ENCODE measurements at places on chromosomes 7 and 10.

DNA sequence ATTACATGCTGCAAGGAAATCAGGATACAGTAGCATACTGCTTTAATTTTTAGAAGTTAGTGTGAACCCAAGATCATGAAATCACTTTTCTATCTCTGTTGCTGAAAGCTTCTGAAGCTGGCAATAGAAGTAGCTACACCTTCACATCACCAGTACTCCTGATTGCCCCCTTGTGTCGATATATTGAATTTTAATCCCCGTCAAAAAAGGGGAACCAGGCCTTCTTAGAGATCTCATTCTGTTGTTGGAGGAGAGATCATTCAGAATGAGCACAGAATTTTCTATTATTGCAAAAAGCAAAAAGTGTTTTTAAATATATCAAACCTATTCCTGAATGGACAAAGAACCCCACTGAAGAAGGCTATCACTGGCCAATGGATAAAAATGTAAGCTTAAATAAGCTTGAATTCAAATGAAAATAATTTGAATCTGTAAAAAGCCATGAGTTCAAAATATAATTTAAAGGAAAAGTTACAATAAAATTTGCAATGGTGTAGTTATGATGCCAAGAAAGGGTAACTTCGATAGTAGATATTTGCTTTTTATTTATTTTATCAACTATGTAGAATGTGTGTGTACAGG lies 39.7 kb upstream of the TEX47 start:
- DNase-seq = peak; percentile 77

GRCh38 chr10:52740913-52741675 lies 31.5 kb downstream of the MBL2 start:
- DNase-seq = peak; percentile 71

- DNase-seq = peak; percentile 43
Observed at GRCh38 chr7:38070718-38071117, 107.3 kb upstream of the STARD3NL start.

GRCh38 chr10:110150981-110151380 lies 56.4 kb upstream of the MXI1 start:
- DNase-seq = no peak

DNA sequence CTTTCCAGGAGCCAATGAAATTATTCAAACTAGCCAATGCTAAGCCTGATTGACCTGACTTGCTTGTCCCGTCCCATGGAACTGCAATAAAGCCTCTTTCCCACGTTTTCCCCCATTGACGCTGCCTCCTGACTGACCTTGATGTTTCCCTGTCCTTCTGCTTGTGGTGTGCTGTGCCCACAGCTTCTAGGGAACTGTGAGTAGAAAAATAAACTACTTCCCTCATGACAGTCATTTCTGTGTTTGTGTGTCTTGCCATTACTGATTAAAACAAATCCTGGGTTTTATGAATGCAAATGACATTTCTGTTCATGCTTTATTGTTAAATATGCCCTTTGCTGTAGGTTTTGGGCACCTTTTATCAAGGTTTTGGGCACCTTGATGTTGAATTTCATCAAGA lies 91.3 kb upstream of the ABI1 start:
- no peak for DNase-seq

DNA sequence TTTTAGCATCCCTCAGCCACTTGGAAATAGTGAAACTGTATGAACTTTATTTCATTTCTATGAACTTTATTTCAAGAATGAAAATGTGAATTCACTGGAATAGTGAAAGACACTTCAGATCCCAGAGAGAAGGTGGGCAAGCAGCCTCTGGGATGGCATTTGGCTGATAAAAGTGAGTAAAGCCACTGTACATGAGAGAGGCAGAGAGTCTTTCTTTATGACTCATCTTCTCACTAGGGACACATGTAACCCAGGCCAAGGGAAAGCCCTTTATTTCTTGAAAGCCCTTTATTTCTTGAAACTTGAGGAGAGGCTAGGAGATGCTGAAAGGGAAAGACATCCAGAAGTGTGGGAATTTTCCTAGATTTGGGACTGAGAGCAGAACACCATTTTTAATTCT lies 148.9 kb upstream of the SMIM30 start:
- no peak for DNase-seq

DNA sequence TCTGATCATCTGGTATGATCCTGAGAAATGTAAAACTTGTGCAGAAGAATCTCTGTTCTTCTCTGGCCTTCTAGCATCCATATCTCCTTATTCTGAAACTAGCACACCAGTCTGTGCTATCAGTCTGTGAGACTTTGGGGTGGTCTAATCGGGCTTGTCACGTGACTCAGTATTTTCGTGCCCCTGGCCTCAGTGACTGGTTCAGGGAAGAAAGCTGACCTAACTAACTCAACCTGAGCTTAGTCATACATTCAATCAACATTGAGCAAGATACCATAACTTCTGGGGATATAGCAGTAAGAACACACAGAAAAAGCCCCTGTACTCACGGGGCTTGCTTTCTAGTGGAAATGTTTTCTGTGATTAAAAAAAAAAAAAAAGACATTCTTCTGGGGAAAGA lies 109.3 kb downstream of the DKK1 start:
- no peak for DNase-seq

- DNase-seq = no peak
Observed at GRCh38 chr7:5701085-5701914, 80.2 kb downstream of the RNF216 start.

- DNase-seq = no peak
Observed at GRCh38 chr7:27685209-27685608, 22.5 kb upstream of the HIBADH start.

DNA sequence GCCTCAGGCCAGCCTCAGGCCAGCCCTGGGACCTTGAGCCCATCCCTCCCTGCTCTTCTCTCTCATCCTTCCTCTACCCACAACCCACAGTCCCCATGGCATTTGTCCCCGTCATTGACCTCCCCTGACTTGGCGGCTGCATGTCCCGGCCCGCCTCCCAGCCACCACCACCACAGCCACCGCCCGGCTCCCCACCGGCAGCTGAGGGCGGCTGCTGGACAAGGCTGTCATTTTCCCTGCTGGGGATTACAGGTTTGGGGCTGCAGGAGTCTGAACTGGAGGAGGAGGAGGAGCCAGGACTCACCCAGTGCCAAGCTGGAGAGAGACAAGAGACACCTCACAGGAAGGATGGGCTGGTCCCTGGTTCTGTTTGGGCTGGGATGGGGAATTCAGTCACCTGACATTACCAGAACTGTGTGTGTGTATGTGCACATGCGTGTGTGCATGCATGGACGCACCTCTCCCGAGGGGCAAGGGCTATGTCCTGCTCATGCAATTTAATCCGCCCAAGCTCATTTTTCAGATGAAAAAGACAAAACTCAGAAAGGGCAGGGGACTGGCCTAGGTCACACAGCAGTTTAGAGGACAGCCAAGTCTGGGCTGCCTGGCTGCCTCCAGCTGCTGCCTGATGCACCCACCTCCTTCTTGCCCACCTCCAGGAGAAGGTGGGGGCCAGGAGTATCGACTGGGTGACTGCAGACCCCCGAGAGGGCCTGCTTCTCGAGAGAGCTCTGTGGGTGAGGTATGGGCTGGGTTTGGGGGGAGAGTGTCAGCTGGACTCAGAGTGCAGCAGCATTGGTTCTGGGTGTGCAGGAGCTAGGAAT lies 113.1 kb downstream of the ZMIZ1 start:
- no peak for DNase-seq

GRCh38 chr7:92403760-92404074 lies 43.6 kb upstream of the GATAD1 start:
- no peak for DNase-seq

DNA sequence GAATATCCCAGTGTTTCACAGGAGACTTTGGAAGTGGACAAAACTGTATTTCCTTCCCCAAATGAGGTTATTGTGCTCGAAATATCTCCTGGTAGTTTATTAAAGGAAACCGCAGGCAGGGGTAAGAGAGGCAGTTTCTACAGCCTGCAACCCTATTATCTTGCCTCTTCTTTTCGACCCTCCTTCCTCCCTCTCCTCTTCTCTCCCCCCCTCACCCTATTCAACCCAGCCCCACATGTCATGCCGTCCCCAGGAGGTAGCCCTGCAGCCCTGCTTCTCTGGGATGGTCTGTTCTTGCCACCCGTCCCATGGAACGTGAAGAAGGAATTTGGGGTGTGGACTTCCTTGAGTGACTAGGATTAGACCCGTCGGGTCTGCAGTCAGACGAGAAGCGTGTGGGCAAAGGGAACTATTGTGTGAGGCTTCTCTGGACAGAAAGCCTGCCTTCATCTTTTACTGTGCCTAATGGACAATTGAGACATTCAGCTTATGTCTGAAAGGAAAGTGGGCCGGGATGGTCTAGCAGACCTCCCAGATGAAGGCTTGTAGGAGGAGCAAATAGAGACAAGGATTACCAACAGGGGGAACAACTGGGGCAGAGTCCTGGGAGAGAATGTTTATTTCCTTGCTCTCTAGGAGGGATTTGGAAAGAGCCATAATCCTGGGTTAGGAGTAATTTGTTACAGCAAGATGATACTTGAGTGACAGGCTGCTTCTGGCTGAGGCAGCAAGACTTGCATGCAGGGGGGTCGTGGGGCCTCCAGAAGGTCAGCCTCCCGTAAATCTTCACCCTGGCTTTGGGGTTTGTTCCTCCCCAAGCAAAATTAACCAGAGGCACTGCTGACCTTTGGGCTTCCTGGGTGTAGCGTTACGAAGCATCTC lies 77.8 kb downstream of the TCF7L2 start:
- DNase-seq = peak; percentile 55

- no peak for DNase-seq
Observed at GRCh38 chr10:131691481-131692090, 209.2 kb upstream of the PPP2R2D start.

- DNase-seq = peak; percentile 5
Observed at GRCh38 chr10:49367600-49367999, 28.3 kb downstream of the DRGX start.

DNA sequence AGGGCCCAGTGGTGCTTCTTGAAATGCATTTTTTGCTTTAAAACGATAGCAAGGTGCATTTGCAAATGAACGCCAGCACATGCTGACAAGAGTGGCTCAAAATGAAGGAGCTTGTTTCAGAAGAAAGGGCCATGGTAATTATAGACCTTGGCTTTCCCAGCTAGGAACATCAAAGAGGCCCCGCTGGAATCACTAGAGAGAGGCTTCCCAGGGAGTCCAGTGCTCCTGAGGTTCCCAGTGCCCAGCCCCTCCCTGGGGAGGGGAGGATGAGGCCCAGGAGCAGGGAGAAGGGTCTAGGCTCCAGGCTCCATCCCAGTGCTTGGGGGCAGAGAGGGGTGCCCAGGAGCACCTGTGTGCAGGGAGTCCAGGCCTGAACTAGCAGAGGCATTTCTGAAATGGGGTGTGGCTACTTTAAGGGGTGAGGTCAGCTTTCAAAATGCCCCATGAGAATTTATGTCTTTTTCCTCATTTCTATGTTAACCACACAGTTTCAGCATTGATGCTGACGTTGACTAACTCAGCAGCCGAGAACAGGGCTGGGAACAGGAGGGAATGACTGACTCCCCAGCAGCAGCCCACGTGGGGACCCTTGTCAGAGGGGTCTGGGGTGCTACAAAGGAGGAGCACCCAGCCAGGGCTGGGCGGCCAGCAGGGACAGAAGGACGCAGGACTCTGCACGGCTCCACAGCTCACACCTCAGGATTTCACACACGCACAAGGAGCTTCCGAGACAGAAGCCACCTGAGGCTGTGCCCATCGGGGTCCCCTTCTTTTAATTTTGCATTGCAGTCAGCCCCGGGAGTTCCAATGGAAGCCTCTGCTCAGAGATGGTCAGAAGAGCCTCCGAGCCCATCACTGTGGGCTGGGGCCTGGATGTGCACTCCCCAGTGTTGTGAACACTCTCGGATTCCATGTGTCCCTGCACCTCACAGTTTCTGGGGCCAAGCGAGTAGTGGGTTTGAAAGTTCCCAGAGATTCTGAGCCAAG lies 570.2 kb downstream of the PTPRN2 start:
- no peak for DNase-seq

DNA sequence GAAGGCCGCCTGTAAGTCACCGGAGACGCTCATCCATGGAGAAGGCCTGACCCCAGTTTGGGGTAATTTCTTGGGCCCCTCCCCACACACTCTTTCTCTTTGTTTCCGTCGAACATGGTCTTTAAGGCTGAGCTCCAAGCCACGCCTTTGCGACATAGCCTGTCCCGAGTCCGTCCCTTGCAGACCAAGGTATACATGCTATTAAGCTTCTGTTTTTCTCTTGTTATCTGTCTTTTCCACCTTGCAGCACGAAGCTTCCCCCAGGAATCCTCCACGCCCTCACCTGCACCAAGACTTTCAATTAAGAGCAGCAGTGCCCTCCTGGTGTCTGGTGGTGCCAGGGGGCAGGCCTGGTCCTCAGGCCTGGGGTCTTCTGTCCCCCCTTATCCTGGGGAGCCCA lies 4.2 kb upstream of the FAM20C start:
- no peak for DNase-seq

- DNase-seq = no peak
Observed at GRCh38 chr7:266851-267840, 22.8 kb upstream of the FOXL3 start.

DNA sequence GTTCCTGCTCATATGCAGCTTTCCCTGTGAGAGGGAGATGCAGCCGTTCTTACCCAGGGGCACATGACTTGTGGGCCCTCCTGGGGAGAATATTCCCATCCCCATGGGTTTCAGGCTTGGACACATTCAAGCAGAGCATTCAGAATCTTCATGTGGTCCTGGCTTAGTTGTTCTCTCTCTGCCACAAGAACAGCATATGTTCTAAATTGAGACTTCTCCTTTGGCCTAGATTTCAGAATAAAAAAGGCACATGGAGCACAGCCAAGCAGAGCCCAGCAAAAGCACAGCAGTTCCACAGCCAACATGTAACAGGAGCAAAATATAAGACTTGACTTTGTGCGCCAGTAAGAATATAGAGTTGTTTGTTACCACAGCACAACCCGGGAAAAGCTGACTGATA lies 306.4 kb upstream of the MYO3A start:
- DNase-seq = no peak

- peak; percentile 7 for DNase-seq
Observed at GRCh38 chr10:81920213-81920829, 45.3 kb downstream of the NRG3 start.

DNA sequence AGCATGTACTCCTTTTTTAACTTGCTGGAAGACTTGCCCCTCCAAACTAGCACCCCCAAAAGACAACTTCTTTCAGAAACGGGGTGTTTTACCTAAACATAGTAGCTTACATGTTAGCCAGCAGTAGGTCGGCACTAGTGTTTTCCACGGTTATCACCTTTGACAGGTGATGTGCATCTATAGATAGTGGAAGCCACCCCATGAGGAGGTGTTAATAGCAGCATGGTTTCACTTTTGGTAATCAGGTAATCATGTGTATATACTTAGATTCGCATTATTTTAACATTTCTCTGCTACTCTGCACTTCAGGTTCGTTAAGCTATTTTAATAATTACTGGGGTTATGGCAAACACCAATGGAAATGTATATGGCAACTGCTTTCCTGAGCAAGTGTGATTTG lies 17.6 kb downstream of the SRI start:
- no peak for DNase-seq

GRCh38 chr7:155799514-155799913 lies 12.7 kb downstream of the SHH start:
- DNase-seq = no peak

- no peak for DNase-seq
Observed at GRCh38 chr10:44008270-44008916, 359.7 kb upstream of the ZNF32 start.

Measured in KBM-7 (cell line).